Dermis blood vessel endothelial cell (primary cell): ENCODE measurements at places on chromosomes 2 and 18.
A peak's percentile ranks its signal among the peaks of the same experiment; 100 is the strongest.

- no peak for DNase-seq
Observed at GRCh38 chr2:239190921-239191885, 209.6 kb downstream of the HDAC4 start.

GRCh38 chr2:121866789-121867188, 111.3 kb downstream of the TSN start:
- DNase-seq: no peak

DNA sequence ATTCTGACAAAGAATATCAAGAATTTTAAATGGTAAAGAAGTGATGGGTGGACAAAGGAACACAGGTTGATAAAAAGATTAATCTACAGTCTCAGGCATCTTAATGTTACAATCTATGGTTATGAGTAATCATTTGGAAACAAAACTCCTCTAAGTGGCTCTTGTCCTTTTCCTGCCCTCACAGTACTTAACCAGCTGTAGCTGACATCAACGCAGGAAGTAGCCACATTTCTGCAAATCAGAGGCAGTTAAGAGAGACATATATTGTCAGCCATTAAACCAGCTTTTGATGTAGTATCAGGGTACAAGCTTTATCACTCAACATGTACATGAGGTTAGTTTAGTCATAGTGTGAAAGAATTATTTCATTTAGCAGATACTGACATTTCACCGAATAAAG, 244.6 kb downstream of the NR4A2 start:
- no peak for DNase-seq

GRCh38 chr2:7190587-7191324, 273.5 kb downstream of the RNF144A start:
- DNase-seq: no peak

GRCh38 chr2:167209784-167210183, 321.5 kb downstream of the XIRP2 start:
- no peak for DNase-seq

DNA sequence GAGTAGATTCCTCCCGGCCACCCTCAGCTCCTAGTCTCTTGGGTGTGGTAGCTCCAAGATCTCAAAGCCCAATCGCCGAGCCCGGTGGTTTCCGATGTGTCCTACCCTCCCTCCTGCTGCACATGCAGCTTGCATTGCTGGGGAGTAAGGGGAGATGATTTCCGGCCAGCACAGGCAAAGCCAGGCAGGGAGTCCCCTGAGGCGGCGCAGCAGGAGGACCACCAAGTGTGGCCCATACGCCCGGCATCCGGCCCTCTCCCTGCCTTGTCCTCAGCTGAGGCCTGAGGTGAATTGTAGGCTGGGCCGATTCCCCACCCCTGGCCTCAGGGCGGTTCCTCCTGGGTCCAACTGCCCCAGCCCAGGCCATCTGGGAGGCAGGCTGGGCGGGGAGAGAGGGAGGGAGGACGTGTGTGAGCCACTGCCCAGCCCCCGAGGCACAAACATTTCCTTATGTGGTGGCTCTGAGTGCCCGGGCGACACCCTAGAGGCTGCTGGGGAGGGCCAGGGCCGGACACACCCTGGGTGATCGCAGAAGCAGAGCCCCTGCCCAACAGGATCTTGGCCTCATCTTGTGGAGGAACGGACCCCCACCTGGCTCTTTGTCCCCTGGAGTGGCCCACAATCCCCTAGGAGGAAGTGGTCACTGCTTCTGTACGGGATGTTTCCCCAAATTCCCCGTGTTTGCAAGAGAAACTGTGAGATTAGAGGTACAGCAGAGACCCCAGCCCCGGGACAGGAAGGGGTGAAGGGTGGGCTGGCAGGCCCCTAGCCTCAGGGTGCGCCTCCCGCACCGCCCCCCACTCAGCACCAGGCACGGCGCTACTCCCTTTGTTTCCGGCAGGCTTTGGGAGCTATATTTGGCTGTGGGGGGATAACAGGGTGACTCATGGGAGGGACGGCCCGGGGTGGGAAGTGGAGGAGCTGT, 41.9 kb upstream of the PTMA start:
- peak; percentile 79 for DNase-seq

- peak; percentile 62 for DNase-seq
Observed at GRCh38 chr18:74081966-74082741, 65.5 kb downstream of the FBXO15 start.

DNA sequence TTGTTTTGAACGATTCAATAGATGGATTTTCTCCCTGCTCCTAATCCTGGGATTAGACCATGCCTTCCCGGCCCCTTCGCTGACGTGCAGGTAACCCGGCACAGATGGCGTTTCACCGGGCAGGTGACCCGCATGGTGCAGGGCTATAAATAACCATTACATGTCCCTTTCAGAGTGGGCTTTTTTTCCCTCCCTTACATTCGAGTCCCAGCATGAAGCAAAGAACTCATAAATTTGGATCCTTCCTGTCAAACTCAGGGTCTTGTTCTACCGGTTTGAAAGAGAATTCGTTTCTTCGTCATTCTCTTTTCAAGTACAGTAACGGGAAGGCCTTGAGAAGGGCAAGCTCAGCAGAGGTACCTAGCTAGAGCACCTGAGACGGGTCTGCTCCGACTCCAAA, 46.1 kb downstream of the EDAR start:
- no peak for DNase-seq
